ENCODE measurements at places on chromosomes 6 and 20.

GRCh38 chr20:7939663-7940062 is 595 bp downstream of the HAO1 start:
- no peak for DNase-seq

- DNase-seq, result no peak
Measured at GRCh38 chr6:132334521-132334885, 66.8 kb downstream of the MOXD1 start.

DNA sequence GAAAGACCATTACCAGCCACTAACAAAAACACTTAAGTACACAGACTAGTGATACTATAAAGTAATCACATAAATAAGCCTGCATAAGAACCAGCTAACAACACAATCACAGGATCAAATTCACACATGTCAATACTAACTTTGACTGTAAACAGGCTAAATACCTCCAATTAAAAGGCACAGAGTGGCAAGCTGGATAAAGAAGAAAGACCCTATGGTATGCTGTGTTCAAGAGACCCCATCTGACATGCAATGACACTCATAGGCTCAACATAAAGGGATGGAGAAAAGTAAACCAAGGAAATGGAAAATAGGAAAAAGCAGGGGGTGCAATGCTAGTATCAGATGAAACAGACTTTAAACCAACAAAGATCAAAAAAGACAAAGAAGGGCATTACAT is 631.8 kb upstream of the NOX3 start:
- DNase-seq, result no peak

DNA sequence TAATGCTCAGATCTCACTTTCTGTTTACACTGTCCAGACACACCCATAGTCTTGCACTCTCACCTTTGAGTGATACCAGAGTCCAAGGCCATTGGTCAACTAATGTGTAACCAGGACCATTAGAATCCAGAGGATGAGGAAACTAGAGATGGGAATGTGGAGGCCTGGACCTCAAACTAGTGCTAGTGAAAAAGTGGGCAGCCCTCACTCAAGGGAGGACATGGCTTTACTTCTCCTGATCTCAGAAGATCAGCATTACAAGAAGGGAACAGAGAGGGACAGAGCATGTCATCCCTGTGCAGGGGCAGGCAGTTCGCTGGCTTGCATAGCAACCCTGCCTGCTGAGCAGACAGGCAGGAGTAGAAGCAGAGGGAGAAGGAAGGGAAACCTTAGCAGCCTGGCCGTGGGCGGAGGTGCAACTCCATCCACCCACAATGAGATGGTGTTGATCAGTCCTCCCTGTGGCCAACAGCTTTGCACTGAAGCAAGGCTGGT is 22.6 kb upstream of the XRN2 start:
- no peak for DNase-seq

GRCh38 chr20:58374906-58375758 is 13.9 kb upstream of the VAPB start:
- no peak for DNase-seq

DNA sequence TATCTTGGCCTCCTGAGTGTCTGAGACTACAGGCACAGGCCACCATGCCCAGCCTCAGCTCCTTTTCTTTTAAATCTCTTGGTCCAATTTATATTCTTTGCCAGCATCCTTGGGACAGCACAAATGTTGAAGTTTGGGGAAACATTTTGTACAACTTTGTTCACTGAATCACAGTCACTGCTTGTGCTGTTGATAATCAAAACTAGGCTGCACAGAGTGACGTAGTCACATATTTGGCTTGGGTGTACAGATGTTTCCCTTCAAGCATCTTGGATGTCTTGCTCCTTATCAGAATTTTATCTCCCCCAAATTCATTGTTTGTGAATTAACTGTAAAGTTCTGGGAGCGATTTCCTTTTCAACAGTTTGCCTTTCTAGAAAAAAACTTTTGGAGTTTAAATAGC is 17.9 kb downstream of the CARMIL1 start:
- no peak for DNase-seq

- no peak for DNase-seq
Measured at GRCh38 chr6:47476781-47477496, 650 bp upstream of the CD2AP start.

DNA sequence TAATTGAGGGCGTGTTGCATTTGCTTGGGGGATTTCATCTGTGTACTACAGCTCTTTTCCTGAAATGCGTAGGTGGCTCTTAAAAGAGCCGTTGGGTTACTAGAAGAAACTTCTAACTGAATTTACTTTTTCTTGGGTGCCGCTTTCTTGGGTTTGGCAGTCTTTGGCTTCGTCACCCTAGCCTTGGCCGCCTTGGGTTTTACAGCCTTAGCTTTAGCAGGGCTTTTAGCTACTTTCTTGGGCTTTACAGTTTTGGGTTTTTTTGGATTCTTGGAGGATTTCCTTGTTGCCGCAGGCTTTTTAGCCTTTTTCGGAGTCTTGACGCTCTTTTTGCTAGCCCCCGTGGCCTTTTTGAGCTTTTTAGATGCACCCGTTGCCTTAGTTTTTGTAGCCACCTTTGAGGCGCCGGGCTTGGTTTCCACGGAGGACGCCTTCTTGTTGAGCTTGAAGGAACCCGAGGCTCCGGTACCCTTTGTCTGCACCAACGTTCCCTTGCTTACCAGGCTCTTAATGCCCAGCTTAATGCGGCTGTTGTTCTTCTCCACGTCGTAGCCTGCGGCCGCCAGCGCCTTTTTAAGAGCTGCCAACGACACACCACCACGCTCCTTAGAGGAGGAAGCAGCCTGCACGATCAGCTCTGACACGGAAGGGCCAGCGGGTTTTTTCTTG is 54.5 kb downstream of the TRIM38 start:
- no peak for DNase-seq
